Hematopoietic multipotent progenitor cell treated with erythropoietin and hydrocortisone succinate and interleukin-3 and kit ligand, for 6 days (in vitro differentiated cells): ENCODE measurements at places on chromosomes 6 and 20.

- DNase-seq, result peak; percentile 43
Measured at GRCh38 chr6:137728386-137729349, 138.4 kb upstream of the TNFAIP3 start.

DNA sequence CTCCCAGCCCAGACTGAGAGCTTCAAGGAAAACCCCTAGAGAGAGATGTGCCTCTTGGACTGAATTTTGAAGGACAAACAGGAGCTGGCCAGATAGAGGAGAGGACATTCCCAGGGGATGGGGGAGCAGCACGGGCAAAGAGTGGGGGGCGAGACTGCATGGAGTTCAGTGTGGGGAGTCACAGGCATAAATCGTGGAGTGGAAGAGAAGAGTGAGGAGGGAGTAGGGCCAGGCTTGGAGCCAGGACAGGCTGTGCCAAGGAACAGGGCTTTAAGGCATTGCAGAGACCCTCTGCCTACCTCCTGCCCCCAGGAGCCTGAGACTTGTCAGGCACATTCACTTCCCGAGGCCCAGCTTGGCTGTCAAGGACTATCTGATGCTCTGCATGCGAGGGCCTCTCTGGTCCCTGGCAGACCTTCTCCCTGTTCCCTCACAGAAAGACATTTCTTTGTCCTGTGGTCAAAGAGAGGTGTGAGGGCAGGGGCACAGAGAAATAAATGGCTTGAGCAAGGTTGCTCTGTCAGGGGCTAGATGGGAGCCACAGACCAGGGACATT is 5.2 kb upstream of the SLC22A7 start:
- no peak for DNase-seq

GRCh38 chr20:62818592-62819493 is 2.0 kb downstream of the COL9A3 start:
- DNase-seq, result peak; percentile 66

- no peak for DNase-seq
Measured at GRCh38 chr6:16704401-16705045, 56.7 kb downstream of the ATXN1 start.

DNA sequence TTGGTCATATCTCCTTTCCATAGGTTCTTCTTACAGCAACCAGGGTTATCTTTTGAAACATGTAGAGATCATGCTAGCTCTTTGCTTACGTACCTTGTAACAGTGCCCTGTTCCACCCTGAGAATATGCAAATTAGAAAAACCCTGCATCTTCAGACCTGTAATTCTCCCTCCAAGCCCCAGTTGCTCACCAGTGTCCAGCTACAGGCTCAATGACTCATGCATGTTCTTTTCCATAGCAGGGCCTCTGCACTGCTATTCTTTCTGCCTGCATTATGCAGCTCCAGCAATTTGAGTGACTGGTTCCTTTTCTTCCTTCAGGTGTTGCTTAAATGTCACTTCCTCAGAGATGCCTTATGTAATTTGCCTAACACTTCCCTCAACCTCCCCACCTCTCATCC is 636.2 kb downstream of the KHDRBS2 start:
- no peak for DNase-seq

DNA sequence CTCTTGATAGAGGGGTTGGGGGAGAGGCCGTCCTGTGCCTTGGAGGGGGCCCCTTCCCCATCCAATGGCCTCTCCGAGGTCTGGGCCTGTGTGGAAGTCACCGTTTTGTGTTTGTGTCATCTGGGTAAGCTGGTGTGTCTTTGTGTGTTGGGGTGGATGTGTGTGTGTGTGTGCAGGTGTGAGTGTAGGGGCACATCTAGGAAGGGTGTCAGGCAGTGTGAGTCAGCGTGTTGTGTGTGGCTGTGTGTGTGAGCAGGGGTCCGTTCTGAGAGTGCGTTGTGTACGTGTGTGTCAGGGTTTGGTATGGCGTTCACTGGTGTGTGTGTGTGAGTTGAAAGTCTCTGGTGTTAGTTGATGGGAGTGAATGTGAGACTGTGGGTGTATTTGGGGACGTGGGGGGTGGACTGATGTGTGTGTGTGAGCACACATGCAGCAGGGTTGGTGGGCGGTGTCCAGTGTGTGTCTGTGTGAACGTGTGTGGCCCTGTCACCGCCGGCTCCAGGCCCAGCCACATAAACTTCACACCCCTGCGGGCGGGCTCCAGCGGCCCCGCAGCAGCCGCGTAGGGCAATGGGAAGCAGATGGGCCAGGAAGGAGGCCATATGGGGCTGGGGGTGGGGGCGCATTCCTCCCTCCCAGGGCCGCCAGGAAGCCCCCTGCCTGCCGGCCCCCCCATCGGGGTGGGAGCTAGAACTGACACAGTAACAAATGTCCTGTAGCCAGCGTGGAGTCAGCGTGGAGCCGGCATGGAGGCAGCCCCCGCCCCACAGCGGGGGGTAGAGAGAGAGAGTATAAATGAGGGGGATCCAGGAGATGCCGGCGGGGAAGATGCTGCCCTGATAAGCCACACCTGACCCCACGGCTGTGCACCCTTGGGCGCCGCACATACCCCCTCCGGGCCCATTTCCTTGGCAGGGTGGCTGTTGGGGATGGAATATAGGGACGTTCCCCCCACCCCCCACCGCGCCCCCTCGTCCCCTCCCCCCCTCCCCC is 32.1 kb downstream of the SNAI1 start:
- no peak for DNase-seq

DNA sequence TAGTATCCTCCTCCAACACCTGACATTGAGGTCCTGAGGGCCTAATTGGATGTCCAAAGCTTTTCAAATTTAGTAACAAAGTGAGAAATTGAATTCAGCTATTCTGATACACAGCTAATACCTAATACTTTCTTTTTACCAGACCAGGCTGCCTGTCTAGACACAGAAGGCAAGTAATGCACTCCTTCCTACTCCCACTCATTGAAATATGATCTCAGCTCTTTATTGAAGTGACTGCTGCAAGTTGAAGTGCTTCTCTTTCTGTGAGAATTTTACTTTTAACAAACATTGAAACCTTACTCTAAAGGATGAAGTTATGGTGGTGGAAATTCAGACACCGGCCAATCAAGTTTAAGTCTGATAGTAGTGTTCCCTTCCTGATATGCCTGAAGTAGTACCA is 90.8 kb upstream of the OGFRL1 start:
- DNase-seq, result no peak

DNA sequence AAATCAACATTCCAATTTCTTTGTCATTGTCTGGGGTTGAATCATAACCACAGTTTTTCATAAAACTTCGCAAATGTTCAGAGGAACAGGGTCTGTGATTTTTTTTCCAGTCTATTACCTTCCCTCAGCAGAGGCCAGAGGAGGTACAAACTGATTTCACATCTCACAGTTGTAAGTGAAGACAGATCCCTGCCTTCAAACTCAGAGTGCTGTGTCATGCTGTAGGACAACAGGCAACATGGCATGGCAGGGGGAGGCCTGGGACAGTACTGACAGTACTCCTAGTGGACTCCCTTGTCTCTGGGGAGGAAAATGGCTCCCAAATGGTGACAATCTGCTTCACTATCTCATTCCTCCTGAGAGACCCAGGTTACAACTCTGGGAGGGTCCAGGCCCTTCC is 308.6 kb downstream of the CDC5L start:
- no peak for DNase-seq

- DNase-seq, result no peak
Measured at GRCh38 chr6:137121401-137121997, 51.9 kb downstream of the IL22RA2 start.

- DNase-seq, result peak; percentile 59
Measured at GRCh38 chr6:109454496-109455436, 806 bp downstream of the MICAL1 start.

DNA sequence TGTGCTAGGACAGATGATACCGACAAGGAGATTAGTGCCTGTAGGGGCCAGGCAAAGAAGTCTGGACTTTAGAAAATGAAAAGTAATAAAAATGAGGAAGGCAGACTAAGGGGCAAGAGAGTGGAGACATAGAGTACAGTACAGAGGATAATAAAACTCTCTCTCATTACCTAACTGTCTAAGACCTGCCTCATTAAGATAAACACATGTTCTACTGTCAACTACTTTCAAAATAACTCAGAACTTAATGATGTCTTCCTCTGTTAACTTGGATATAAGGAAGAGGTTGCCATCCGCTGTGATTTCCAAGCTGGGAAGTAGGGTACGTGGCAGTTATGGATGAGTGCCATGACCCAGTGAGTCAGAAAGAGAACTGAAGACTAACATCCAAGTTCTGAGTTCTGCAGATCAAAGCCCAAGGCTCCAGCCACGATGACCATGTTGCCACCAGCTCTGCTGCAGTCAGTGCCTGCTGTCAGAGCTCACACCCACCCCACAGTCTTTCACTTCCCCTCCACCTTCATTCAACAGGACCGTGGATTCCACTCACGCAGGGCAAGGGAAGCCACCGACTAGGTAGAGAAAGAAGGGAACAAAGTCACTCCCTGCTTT is 81.8 kb downstream of the KIF16B start:
- DNase-seq, result no peak

DNA sequence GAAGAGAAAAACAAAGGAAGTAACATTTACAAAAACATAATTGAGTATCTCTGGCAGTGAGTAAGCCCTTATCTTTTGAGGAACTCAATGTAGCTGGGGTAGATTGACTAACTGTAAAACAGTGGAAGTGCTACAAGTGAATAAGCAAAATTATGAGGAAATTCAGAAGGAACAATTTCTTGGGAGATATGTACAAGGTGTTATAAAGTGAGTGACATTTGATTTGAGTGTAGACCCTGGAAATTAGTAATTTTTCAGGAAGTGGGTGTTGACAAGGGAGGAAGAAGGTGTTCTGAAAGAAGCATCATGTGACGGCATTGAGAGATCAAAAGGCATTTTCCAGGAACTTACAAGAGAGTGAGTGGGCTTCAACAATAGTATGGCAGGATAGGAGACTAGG is 22.2 kb downstream of the XRN2 start:
- DNase-seq, result peak; percentile 64

DNA sequence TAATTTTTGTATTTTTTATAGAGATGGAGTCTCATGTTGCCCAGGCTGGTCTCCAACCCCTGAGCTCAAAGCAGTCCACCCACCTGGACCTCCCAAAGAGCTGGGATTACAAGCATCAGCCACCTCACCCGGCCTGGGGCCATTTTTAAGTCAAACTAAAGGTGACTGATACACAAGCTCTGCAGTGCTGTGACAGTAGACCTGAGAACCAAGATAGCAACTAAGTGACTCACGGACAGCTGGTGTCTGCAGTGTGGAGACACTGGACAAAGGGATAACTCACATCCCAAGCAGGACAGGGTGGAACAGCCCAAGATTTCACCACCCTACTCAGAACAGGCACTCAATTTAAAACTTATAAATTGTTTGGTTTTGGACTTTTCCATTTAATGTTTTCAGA is 402.5 kb downstream of the CD83 start:
- no peak for DNase-seq

- no peak for DNase-seq
Measured at GRCh38 chr6:167495506-167496401, 170.9 kb downstream of the TTLL2 start.

DNA sequence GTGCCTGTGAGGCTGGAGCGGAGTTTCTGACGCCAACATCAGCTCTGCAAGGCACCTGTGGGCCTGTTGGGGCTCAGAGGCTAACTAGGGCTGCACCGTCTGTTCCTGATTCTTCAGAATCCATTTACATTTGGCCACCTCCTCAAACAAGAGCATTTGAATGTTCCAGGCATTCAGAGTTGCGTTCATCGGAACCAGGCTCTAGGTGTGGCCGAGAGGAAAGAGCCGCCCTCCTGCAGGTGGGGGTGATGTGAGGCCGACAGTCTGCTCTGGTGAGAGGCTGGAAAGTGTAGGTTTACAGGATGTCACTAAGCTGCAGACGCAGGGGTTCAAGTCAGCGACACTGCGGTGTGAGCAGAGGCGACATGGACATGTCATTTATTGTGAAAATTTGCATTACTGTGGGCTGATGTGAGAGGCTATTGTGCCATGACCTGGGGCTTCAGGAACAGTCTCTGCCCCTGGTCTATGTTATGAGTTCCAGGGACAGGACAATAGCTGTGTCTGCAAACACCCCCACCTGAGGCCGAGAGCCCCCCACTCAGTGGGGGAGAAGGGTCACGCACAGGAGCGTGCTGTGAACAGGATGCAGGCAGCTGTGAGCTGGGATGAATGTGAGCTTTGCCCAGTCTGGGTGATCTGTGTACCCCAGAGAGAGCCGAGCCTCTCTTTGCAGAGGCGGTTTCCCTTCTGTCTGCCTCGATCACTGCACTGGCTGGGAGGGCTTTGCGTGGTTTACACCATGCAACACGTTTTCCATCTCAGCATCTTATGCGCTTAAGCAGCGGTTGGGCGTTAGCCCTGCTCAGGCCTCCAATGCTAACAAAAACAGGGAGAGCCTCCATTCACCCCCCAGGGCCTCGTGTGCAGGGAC is 21.1 kb downstream of the SLCO4A1 start:
- DNase-seq, result no peak
